ENCODE measurements at places on chromosomes 2 and 18.

GRCh38 chr2:237631007-237631785 lies 3.8 kb downstream of the LRRFIP1 start:
- DNase-seq: no peak

- no peak for DNase-seq
These were observed 34.2 kb upstream of the NR4A2 start for GRCh38 chr2:156366753-156367152.

GRCh38 chr2:202555356-202555755 lies 79.4 kb upstream of the FAM117B start:
- DNase-seq: no peak

DNA sequence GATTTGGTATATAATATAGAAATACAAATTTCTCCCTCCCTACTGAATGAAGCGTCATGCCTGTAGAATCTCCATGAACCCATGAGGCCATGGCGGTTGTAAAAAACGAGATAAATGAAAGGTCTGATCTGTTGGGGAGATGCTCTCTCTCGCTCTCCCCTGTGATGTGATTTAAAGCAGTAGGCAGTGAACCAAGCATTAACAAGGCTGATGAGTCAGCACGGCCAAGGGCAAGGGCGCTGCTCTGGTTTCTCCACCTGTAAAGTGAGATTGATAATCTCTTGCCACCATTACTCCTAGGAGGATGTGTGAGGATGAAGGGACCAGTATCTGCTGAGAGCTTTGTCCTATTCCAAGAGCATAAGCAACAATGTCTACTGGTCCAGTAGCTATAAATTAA lies 553.3 kb downstream of the CMPK2 start:
- no peak for DNase-seq

- DNase-seq: no peak
These were observed 109.3 kb upstream of the LINC00305 start for GRCh38 chr18:64258111-64258650.
